Colonic mucosa (tissue), 4 donors: ENCODE measurements at places on chromosomes 3 and 15.

GRCh38 chr3:187932530-187932929 is 187.3 kb upstream of the BCL6 start:
- H3K27ac ChIP-seq, result no peak overlapping the region
- no peaks in the 10 kb centered on the region for H3K27me3 ChIP-seq
- H3K4me3 ChIP-seq, result no peak overlapping the region
- no peaks in the 10 kb centered on the region for H3K36me3 ChIP-seq
- no peaks in the 10 kb centered on the region for H3K4me1 ChIP-seq

GRCh38 chr15:66066005-66066404 is 187.5 kb downstream of the MEGF11 start:
- no peak for DNase-seq
- no peaks in the 10 kb centered on the region for H3K27me3 ChIP-seq
- H3K36me3 ChIP-seq, result no peaks in the 10 kb centered on the region
- H3K4me1 ChIP-seq, result no peaks in the 10 kb centered on the region
- H3K4me3 ChIP-seq, result no peak overlapping the region

DNA sequence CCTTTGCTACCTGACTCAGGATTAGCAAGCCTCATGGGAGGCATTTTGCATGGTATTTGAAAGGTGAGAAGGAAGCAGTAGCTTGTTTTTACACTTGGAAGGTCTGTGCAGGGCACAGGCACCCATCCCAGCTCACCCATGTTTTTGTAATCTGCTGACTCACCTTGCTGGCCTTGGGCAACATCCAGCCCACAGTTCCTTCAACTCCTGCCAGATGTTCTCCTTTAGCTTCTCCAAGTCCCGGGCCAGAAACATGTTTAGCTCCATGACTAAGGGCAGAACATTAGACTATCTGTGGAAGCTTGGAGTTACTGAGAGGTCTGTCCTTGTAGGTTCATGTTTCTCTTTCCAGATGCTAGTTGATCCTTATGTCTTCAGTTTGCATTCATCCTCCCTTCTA is 12.4 kb upstream of the ZNF770 start:
- H3K27ac ChIP-seq, result no peak overlapping the region
- no peaks in the 10 kb centered on the region for H3K4me1 ChIP-seq
- H3K4me3 ChIP-seq, result no peak overlapping the region
- H3K36me3 ChIP-seq, result no peaks in the 10 kb centered on the region

DNA sequence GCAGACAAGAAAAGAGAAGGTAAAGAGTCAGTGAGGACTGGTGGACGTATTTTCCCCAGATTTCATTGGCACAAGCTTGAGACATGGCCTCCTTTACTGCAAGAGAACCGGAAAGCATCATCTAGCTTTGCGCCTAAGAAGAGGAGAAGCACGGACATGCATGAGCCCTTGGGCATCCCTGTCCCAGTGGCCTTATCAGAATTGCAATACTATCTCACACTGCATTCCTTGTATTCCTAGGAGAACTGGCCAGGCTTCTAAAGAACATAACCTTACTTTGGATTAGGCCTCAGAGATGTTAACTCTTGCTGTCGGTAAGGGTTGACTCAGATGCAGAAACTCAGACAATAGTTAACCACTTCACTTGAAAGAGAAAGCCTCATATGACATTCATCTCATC is 229.5 kb upstream of the PRICKLE2 start:
- H3K27me3 ChIP-seq, result no peaks in the 10 kb centered on the region
- H3K4me3 ChIP-seq, result no peak overlapping the region
- no peak overlapping the region for H3K27ac ChIP-seq
- no peak for DNase-seq
- no peaks in the 10 kb centered on the region for H3K36me3 ChIP-seq
- H3K4me1 ChIP-seq, result no peaks in the 10 kb centered on the region

GRCh38 chr3:37770938-37771918 is 90.5 kb upstream of the CTDSPL start:
- no peak overlapping the region for H3K4me3 ChIP-seq
- no peaks in the 10 kb centered on the region for H3K27me3 ChIP-seq
- no peak for DNase-seq
- no peaks in the 10 kb centered on the region for H3K4me1 ChIP-seq
- H3K27ac ChIP-seq, result no peak overlapping the region
- no peaks in the 10 kb centered on the region for H3K36me3 ChIP-seq

DNA sequence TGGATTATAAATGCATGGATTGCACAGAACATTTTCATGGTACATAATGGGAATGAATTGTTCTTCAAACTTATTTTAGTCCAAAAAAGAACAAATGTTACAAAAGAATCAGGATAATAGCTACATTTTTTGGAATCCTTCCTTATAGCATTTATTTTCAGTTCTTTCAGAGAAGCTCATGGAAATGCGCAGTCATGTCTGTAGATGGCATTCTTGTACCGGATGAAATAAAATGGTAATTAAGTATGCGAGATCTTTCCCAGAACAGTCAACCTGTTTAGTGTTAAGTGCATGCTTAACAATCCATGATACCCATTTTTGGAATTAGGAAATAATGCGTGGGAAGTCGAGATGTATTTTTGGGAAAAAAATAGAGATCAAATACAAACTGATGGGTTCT is 38.2 kb upstream of the GOLGA8B start:
- DNase-seq, result no peak
- H3K4me3 ChIP-seq, result no peak overlapping the region
- no peaks in the 10 kb centered on the region for H3K27me3 ChIP-seq
- H3K4me1 ChIP-seq, result no peaks in the 10 kb centered on the region
- H3K36me3 ChIP-seq, result no peaks in the 10 kb centered on the region

GRCh38 chr3:141255846-141256261 is 24.2 kb downstream of the PXYLP1 start:
- H3K27me3 ChIP-seq, result no peaks in the 10 kb centered on the region
- no peak for DNase-seq
- H3K4me3 ChIP-seq, result no peak overlapping the region
- H3K36me3 ChIP-seq, result no peaks in the 10 kb centered on the region
- H3K27ac ChIP-seq, result no peak overlapping the region

GRCh38 chr3:32004113-32004765 is 22.7 kb downstream of the ZNF860 start:
- no peaks in the 10 kb centered on the region for H3K27me3 ChIP-seq
- DNase-seq, result no peak
- no peak overlapping the region for H3K4me3 ChIP-seq
- H3K27ac ChIP-seq, result no peak overlapping the region
- H3K4me1 ChIP-seq, result no peaks in the 10 kb centered on the region

GRCh38 chr15:79218588-79219200 is 63.8 kb upstream of the ANKRD34C start:
- no peaks in the 10 kb centered on the region for H3K27me3 ChIP-seq
- H3K36me3 ChIP-seq, result no peaks in the 10 kb centered on the region
- no peak for DNase-seq
- H3K27ac ChIP-seq, result no peak overlapping the region
- no peak overlapping the region for H3K4me3 ChIP-seq

- peaks cover 4% of the 10 kb centered on the region for H3K4me1 ChIP-seq
- H3K27me3 ChIP-seq, result no peaks in the 10 kb centered on the region
- H3K36me3 ChIP-seq, result no peaks in the 10 kb centered on the region
- no peak overlapping the region for H3K4me3 ChIP-seq
- DNase-seq, result no peak
Observed at GRCh38 chr15:98681061-98681460, 32.7 kb downstream of the IGF1R start.

DNA sequence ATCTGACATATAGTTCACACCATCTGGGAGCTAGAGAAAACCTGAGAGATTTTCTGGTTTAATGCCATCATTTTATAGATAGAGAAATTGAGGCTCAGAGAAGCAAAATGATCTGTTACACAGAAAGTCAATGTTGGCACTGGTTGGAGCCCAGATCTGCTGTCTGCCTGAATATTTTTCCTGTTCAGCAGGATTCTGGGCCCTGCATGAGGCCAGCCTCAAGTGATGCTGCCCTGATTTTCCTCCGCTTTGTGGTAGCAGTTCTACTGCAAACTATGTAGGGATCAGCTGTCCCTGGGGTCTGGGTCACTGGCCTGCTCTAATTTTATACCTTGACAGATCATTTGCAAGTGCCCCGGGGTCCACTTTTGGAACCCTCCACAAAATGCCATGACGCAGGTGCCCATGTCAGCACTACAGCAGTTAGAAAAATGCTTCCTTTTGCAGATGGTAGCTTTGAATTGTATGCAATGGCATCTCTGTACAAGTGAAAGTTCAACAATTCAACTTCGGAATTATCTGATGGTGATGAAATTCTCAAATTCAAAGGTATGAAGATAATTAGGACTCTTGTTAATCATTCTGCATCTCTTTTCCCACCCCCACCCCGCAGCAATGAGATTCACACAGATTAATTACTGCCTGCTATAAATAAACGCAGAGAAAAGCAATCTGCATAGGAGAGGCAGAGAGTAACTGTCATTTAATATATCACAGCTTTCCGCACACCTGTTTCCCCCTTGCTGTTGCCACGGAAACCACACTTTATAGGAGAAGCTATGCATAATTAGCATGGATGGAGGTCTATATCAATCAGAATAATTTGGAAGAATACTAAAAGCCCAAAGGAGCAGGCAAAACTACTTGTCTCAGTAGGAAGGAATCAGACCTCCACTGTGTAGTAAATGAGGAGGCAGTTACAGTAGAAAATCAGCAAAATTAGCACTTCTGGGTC is 222.6 kb downstream of the PDCD6IP start:
- H3K27me3 ChIP-seq, result no peaks in the 10 kb centered on the region
- H3K27ac ChIP-seq, result no peak overlapping the region
- H3K36me3 ChIP-seq, result no peaks in the 10 kb centered on the region
- no peak overlapping the region for H3K4me3 ChIP-seq

DNA sequence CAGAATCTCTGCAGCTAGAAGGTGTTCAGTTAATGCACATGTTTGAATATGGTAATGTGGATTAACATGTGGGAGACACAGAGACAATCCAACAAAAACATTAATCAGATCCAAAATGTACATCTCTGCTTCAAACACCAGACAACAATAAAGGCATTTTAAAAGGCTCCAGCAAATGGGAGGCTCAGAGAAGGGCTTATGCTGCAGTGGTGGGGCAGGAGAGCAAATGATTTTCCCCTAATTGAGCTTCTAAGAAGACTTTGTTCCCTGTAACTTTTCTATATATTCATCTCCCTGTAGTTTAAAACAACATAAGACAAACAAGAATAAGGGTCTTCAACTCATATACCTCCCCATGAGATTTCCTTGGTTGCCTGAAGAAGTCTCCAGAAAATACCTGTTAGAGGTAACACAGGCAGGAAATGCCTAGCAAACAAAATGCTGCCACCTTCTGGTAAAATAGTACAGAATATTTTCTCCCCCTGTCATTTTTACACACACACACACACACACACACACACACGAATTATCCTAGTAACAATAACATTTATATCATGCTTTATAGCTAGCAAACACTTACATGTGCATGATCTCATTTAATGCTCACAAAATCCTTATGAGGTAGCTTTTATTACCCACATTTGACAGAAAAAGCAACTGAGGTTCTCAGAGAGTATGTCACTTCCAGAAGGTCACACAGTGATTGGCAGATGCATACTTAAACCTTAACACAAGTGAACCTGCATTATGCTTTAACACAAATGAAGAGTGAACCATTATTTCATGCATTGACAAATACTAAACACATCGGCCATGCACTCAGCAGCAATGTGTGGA is 123.4 kb upstream of the MB21D2 start:
- no peaks in the 10 kb centered on the region for H3K36me3 ChIP-seq
- H3K4me3 ChIP-seq, result no peak overlapping the region
- H3K4me1 ChIP-seq, result no peaks in the 10 kb centered on the region
- no peak for DNase-seq

GRCh38 chr15:59002418-59002859 is 15.0 kb downstream of the RNF111 start:
- no peaks in the 10 kb centered on the region for H3K27me3 ChIP-seq
- no peaks in the 10 kb centered on the region for H3K4me1 ChIP-seq
- no peak for DNase-seq
- no peaks in the 10 kb centered on the region for H3K36me3 ChIP-seq
- H3K27ac ChIP-seq, result no peak overlapping the region
- H3K4me3 ChIP-seq, result no peak overlapping the region

DNA sequence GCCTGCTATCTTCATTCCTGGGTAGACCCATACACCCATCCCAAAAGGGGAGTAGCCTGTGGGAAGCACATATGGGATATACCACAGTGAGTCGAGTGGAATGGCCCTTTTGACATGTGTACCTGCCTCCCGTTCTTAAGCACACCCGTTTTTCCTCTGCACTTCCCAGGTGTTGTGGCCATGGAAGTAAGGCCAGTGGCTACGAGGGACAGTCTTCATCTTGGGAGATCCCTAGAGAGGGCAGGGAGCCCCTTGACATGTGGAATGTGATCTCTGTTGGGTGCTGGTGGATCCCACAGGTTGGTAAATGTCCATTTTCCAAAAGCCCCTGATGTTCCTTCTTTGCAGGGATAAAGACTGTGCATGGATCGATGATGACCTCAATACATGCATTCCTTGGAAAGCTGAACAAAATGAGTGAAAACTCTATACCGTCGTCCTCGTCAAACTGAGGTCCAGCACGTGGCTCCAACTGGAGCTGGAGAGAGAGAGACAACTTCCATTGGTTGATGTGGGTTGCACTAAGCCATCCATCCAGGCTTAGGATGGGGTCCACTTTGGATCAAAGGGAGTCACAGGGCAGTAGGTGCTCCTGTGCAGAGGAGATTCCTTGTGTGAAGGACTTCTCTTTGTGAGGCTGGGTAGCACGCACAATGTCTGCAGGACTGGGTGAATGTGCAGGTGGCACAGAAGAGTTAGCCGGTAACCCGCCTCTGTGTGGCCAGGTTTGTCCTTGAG is 136.8 kb downstream of the SNRPN start:
- no peak for DNase-seq
- no peaks in the 10 kb centered on the region for H3K4me1 ChIP-seq
- H3K27ac ChIP-seq, result no peak overlapping the region

GRCh38 chr3:150105886-150106612 is 135.4 kb upstream of the PFN2 start:
- no peak overlapping the region for H3K4me3 ChIP-seq
- H3K27me3 ChIP-seq, result no peaks in the 10 kb centered on the region
- no peaks in the 10 kb centered on the region for H3K4me1 ChIP-seq

DNA sequence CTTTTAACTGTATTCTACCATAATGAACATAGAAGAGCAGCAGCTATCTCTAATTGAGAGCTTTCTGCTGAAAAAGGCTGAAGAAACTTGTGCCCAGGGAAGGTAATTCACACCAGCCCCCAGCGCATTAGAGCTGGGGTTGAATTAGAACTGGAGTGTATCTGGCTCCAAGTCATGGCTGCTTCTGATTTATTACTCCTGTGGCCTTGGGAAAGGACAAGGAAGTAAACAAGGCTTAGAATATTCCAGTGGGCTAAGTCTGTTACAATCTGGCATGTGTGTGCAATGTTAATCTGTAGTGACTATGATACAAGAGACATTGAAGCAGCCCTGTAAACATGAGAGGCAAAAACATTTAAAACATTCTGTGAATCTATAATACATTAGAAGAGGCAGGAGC is 18.1 kb downstream of the CPA3 start:
- H3K27me3 ChIP-seq, result no peaks in the 10 kb centered on the region
- no peak for DNase-seq
- no peak overlapping the region for H3K27ac ChIP-seq
